ENCODE measurements at places on chromosomes 6 and 20. TPM values are rescaled to one million over a fixed set of nuclear protein-coding genes. Genes with fewer than 3 reads are reported as not detected.

DNA sequence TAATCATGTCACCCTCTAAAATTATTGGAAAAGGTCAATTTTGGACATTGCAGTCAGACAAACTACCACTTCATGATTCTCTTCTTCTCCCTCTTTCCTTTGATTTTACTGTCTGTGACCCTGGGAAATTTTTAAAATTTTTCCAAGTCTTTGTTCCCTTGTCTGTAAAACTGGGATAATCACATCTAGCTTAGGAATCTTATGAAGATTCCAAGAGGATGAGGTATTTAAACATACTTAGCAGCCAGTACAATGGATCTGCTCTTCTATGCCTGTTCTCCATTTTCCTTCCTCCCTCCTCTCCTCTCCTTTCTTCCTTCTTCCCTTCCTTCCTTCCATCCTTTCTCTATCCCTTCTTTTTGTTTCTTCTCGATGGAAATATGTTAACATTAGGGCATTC lies 651.6 kb upstream of the MARCKS start:
- DNase-seq, result no peak

TRIM31 gene
- total RNA-seq, result not detected

- no peak for DNase-seq
Measured at GRCh38 chr6:129657483-129657882, 52.5 kb downstream of the ARHGAP18 start.

GRCh38 chr6:85157311-85157710 lies 292.6 kb upstream of the NT5E start:
- no peak for DNase-seq

WFDC10B gene
- total RNA-seq, result 0.84 TPM

DNA sequence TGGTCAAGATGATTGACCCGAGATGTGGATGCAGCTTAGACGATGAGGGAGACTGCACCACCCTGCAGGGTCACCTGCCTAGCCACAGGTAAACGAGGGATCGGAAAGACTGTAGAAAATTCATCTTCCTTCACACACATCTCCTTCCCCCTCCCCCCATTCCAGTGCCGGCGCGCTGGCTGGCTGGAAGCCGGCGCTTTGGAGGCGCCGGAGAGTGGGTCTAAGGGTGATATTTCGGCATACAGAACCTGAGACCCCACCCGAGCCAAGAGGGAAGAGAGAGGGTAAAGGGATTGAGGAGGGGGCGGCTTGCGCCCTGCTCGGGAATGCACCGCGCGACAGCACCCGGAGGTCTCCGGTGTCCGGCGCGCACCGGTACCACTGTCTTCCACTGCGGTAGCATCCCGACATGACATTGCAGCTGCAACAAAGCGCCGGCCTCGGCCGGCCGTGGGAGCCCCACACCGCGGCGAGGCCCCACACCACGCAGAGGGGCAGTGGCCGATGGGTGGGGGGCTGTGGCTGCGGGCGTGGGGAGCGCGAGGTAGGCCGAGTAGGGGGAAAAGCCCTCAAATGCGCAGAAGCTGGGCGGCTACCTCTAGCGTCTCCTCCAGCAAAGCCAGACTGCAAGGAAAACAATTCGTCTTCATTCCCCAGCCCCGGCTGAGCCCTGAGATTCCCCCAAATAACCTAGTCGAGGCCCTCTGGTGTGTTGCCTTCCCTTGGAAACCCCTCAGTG lies 984 bp downstream of the TNFRSF21 start:
- DNase-seq, result no peak

SYCP2L gene
- 2.0 TPM for total RNA-seq

- DNase-seq, result no peak
Measured at GRCh38 chr20:50866036-50866685, 65.1 kb downstream of the ADNP start.

- DNase-seq, result no peak
Measured at GRCh38 chr20:50070361-50070760, 42.6 kb downstream of the UBE2V1 start.

PAK5 gene
- not detected for total RNA-seq

DNA sequence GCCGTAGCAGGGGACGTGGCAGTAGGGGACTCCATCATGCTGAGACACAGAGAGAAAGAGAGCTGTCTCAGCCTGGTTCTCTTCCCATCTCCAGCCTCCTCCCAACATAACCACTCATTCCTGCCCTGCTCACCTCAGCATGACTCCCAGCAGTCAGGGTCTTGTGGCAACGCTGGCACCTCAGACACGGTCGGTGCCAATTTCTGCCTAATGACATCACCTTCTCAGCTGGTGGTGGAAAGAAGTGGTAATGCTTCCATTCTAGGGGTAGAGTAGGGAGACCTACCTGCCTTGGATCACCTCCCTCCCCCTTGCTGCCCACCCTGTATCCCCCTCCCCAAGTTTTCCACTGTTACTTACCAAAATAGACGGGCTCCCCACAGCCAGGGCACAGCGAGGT lies 2.5 kb downstream of the CRIP3 start:
- DNase-seq, result no peak

GSTA3 gene
- not detected for total RNA-seq

GRCh38 chr6:28673787-28674671 lies 148.3 kb downstream of the GPX5 start:
- DNase-seq, result no peak

DNA sequence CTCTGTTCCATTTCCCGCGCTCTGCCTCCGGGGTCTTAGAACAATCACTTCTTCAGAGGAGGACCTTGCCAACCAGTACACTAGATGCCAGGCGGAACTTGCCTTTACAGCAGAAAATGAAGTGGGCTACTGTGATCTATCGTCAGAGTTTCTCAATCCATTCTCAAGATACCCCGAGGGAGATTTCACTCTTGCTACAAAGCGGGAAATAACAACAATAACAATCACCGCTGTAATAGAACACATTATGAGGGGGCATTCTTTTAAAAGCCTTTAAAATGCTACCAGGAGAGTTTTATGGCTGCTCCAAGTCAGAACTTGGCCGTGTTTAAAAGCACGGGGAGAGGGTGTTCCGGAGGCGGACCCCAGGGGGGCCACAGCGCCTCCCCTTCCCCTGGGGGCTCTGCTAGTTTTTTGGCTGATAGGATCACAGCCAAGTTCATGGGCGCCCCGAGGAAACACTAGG lies 617.0 kb upstream of the AGPAT4 start:
- DNase-seq, result no peak

DNA sequence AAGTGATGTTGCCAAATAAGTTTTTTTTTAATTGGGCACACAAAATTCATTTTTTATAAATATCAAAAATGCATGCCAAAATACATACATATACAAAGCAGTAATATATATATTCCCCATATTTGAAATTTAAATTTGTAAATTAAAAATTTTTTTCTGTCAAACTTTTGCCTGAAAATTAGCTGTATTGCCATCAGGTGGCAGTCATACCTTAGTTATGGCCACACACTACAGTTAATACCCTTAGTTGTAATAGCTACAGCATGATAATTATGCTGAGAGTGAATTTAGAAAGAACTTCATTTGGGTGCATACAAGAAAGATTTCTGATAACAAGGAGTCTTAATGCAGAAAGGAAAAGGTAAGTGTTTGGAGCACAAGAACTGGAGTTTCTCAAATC lies 46.2 kb upstream of the SDHAF4 start:
- DNase-seq, result no peak

HACE1 gene
- total RNA-seq, result 26.2 TPM

DNA sequence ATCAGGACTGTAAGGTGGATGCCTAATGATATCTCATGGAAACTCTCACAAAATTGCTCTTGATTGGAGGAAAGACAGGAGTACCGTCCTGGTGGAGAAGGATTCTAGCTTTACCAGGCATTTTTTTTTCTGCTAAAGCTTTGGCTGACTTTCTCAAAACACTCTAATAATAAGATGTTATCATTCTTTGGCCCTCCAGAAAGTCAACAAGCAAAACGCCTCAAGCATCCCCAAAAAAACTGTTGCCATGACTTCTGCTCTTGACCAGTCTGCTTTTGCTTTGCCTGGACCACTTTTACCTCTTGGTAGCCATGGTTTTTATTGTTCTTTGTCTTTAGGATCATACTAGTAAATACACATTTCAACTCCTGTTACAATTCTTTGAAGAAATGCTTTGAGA lies 55.5 kb upstream of the RUNX2 start:
- DNase-seq, result no peak

TUBB1 gene
- 0.60 TPM for total RNA-seq

Measured in tibial nerve (tissue), 4 donors.